ENCODE measurements at places on chromosomes 3 and 15. TPM values are rescaled to one million over a fixed set of nuclear protein-coding genes. Genes with fewer than 3 reads are reported as not detected.
A peak's percentile ranks its signal among the peaks of the same experiment; 100 is the strongest.

MAGEL2 gene
- not detected for total RNA-seq

PAQR5 gene
- total RNA-seq, result 0.62 TPM

HEG1 gene
- total RNA-seq, result 85.5 TPM

DNA sequence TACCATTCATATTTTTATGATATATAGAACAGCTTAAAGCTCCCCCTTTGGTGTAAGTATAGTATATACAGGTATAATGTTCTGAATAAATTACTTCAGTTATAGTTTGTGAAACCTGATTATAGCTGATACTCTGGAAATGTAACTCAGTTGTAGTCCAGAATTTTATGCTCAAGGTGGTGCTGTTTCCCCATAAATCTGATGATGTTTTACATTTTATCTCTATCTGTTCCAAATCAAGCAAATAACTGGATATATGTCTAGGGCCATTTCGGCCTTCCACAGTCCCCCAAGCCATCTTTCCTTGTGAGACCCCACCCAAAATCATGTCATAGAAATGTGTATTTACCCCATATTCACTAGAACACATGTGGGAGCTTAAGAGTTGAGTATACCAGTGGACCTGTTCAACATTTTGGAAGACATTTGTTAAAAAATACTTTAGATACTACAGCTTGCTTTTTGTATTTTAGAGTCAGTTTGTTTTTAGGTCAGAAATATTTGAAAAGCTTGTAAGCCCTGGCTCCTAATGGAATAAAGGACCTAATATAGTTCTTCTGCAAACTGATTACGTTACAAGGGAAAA lies 107.1 kb downstream of the ATG7 start:
- ATAC-seq, result peak; percentile 25

Data from gastroesophageal sphincter (tissue), 4 donors.